ENCODE measurements at places on chromosomes 7 and 10.

DNA sequence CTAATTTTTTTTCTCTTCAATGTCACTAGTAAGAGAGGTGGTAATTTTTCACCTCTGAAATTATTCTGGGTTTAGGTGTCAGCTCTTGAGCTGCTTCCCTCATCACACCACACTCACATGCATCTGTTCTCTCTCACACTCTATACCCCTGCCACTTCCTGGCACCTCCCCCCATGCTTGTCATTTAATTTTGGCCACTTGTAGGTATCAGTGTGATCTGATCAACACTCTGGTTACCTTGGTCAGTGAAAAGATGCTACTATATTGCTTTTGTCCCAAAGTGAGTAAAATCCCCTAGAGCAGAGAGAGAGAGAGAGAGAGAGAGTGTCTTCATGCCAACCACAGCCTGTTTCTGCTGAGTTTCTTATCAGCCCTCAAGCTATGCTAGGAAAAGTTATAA lies 42.5 kb downstream of the STK17A start:
- peak; percentile 39 for DNase-seq

GRCh38 chr10:76115131-76115470 lies 683.7 kb downstream of the LRMDA start:
- no peak for DNase-seq

- no peak for DNase-seq
Observed at GRCh38 chr10:10946081-10946480, 71.6 kb upstream of the CELF2 start.

GRCh38 chr7:28879105-28879504 lies 79.0 kb downstream of the TRIL start:
- no peak for DNase-seq
